ENCODE measurements at places on chromosomes 12 and 14. TPM values are rescaled to one million over a fixed set of nuclear protein-coding genes. Genes with fewer than 3 reads are reported as not detected.
A peak's percentile ranks its signal among the peaks of the same experiment; 100 is the strongest.

Gene STAC3
- 5.0 TPM for total RNA-seq

Gene IFNG-AS1
- 0.25 TPM for total RNA-seq

Gene CD163L1
- total RNA-seq = 24.6 TPM

Gene DLK1
- total RNA-seq = 59.4 TPM

Gene BORCS5
- total RNA-seq = 22.8 TPM

Gene FAIM2
- total RNA-seq = 14.6 TPM

GRCh38 chr12:65133879-65134278, 12.8 kb upstream of the WIF1 start:
- H3K36me3 ChIP-seq = no peaks in the 10 kb centered on the region
- H3K4me1 ChIP-seq = no peaks in the 10 kb centered on the region

- H3K27ac ChIP-seq = no peak overlapping the region
- H3K27me3 ChIP-seq = no peaks in the 10 kb centered on the region
- H3K36me3 ChIP-seq = no peaks in the 10 kb centered on the region
- DNase-seq = no peak
- H3K4me1 ChIP-seq = no peaks in the 10 kb centered on the region
Observed at GRCh38 chr12:66119870-66120241, 10.7 kb downstream of the LLPH start.

DNA sequence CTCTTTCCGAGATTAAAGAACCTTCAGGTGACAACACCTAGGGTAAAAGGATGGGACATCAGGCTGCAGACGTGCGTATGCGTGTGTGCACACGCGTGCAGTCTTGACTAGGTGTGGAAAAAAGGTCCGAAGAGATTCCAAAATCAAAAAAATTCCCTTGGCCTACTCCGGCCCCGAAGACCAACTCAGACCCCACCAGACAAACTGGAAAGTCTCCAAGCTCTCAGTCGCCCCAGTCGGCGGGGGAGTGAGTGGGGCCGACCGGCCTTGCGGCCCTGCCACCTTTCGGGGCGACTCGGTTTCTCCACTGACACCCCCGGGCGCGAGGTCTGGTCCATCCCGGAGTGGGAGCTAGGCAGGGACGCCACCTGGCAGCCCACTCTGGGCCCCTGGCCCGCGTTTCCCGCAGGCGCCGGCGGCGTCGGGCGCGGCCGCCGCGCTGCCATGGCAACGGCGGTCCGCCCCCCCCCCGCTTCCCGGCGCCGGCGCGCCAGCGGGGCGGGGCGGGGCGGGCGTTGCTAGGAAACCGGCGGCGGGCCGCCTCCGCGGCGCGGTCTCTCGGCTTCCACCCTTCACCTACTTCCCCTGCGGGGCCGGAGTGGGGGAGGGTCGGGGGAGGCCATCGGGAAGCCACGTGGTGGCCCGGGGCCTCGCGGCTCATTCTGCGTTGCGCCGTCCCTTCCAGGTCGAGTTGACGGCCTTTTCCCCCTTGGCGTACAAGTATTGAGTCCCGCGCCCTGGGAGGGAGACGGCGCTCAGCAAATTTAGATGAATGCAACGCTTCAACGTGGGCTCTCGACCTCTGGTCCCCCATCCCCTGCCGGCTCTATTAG, 253.1 kb downstream of the EFCAB11 start:
- no peaks in the 10 kb centered on the region for H3K27me3 ChIP-seq
- H3K4me1 ChIP-seq = peaks cover 6% of the 10 kb centered on the region
- DNase-seq = peak; percentile 80
- H3K4me3 ChIP-seq = peak overlapping the region; percentile 75
- peak overlapping the region; percentile 46 for H3K27ac ChIP-seq

DNA sequence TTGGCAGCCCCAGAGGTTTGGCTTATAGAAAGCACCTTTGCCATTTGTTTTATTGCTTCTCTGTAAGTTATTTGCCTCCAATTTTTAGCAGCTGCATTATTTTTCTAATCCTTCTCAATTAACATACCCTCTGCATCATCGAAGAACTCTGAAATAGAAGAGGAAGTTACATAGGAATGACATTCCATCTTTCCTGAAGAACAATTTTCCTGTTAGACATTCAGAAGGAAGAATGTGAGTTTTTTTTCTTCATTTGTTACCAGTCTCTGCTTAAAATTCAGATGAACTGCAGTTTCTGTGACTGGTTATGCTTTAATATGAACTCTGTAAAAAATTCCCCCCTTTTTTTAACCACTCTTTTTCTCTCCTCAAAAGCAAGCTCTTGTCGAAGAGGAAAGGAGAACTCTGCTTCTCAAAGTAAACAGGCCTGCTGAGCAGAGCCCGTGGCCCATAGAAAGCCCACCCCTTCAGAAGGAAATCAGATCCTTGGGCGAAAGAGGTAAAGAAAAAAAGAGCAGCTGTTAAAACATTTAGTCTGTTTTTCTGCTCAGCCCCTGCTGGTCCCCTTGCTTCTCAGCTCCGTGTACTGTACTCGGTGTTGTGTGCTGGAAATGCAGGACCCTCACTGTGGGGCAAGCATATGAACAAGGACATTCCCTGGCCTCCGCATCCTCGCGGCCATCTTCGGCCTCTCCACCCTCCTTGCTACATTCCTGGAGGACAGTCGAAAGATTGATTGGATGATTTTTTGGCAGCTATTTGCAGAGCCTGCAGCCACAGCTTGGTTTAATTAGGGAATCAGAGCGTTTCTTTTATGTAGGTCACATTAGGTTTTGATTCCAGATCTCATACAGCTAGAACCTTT, 164.4 kb upstream of the LRIG3 start:
- H3K27ac ChIP-seq = no peak overlapping the region
- DNase-seq = peak; percentile 29
- H3K27me3 ChIP-seq = no peaks in the 10 kb centered on the region
- no peak overlapping the region for H3K4me3 ChIP-seq

DNA sequence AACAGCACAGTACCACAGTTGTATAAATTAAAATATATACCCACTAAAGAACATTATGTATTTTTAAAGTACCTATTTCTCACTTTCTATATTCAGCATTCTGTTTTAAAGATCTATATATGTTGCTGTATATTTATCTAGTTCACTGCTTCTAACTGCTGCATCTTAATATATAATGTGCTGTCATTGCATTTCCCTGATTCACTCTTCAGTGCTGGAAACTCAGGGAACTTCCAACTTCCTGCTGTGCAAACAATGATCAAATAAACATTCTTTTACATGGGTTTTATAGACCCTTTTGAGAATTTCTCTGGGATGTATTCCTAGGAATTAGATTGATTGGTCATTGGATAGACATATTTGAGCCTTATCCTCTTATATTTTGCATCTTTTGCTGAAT, 379.1 kb downstream of the APAF1 start:
- no peak for DNase-seq
- no peaks in the 10 kb centered on the region for H3K36me3 ChIP-seq
- no peaks in the 10 kb centered on the region for H3K27me3 ChIP-seq
- H3K27ac ChIP-seq = no peak overlapping the region
- H3K4me3 ChIP-seq = no peak overlapping the region
- H3K4me1 ChIP-seq = no peaks in the 10 kb centered on the region

DNA sequence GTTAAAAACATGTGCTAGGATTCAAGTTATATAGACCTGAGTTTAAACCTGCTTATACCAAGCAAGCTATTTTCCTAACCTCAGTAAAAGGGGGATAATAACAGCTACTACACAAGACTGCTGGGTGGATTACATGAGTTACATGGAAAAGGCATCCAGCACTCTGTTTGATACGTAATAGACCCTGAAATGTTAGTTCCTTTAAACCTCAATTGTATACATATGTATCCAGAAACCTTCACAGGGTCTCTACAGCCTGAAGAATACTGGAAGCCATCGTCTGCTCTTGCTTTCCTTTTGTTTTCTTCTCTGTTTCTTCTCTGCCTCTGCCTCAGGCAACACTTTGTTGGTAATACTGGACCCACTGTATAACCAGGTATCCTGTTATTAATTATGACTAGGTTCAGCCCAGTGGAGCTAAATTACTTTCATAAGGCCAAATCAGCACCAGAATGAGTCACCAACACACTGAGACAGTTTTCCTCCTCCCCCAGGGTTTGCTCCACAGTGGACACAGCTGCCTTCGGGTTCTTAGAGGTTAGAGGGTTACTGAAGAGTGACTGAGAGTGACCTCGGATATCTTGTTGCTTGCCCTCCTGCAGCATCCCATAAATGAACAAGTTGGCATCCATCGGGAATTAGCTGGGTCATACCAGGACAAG, 127.1 kb downstream of the CAPZA3 start:
- no peaks in the 10 kb centered on the region for H3K36me3 ChIP-seq
- no peak overlapping the region for H3K27ac ChIP-seq
- no peak overlapping the region for H3K4me3 ChIP-seq
- no peaks in the 10 kb centered on the region for H3K27me3 ChIP-seq
- H3K4me1 ChIP-seq = no peaks in the 10 kb centered on the region

GRCh38 chr12:96274331-96274730, 80.2 kb downstream of the ELK3 start:
- H3K4me3 ChIP-seq = no peak overlapping the region
- H3K27me3 ChIP-seq = no peaks in the 10 kb centered on the region
- no peak for DNase-seq
- no peaks in the 10 kb centered on the region for H3K4me1 ChIP-seq
- no peaks in the 10 kb centered on the region for H3K36me3 ChIP-seq

- no peaks in the 10 kb centered on the region for H3K27me3 ChIP-seq
- DNase-seq = no peak
- H3K4me3 ChIP-seq = no peak overlapping the region
- H3K36me3 ChIP-seq = no peaks in the 10 kb centered on the region
- H3K4me1 ChIP-seq = no peaks in the 10 kb centered on the region
- H3K27ac ChIP-seq = no peak overlapping the region
Observed at GRCh38 chr14:104019806-104020205, 65.7 kb upstream of the ASPG start.

DNA sequence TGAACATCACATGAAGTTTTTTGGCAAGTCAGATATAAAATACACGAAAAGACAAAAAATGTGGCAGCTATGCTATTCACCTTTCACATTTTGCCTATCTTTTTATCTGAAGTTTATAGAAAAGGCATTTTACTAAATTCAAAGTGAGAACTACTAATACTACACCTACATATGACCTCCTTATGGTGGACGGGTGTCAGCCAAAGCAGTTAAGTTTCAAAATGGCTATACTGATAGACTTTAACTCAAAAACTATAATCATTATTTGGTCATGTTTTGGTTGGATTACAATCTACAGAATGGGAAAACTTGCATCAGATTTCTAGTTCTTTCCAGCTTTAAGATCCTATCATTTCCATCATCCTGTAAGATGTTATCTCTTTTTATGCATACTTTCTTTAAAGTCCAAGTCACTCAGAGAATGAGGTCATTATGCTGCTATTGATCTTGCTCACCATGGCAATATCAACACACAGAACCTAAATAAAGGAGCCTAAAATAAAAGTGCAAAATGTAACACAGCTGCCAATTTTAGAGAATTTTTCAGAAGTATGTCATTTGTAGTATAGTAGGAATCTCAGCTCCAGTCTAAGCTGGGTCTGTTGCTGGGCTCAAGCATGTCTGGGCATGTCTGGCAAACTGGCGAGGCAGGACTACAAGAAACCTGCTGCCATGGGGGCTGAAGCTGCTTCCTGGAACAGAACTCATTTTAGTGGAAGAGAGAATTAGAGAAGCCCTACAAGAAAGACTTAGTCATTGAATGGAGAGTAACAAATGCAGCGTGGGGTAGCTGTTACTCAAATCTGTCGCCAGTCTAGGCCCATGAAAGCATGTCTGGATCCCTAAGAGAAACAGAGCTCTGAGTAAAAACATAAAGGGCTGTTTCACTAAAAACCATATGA, 7.6 kb upstream of the AEBP2 start:
- no peak overlapping the region for H3K4me3 ChIP-seq
- no peaks in the 10 kb centered on the region for H3K36me3 ChIP-seq
- DNase-seq = no peak
- no peaks in the 10 kb centered on the region for H3K27me3 ChIP-seq
- no peak overlapping the region for H3K27ac ChIP-seq

DNA sequence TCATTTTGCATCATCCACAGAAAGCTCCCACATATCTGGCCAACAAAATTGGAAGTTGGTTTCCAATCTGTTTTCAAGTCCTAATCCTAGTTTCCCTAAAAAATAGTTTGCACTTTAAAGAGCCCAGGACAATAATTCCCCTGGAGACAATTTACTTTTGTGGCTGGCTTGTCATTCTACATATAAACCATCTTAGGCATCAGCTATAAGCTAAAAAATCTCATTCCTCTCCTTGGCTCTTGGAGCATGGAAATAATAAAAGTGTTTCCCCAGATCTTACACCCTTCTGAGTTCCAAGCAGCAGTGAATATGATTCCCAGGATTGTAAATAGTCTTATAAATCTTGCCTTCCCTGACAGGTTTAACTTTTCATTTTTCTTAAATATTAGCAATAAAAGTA, 89.1 kb upstream of the NUDT4 start:
- DNase-seq = no peak
- H3K27me3 ChIP-seq = no peaks in the 10 kb centered on the region
- no peaks in the 10 kb centered on the region for H3K4me1 ChIP-seq
- no peaks in the 10 kb centered on the region for H3K36me3 ChIP-seq
- H3K4me3 ChIP-seq = no peak overlapping the region

DNA sequence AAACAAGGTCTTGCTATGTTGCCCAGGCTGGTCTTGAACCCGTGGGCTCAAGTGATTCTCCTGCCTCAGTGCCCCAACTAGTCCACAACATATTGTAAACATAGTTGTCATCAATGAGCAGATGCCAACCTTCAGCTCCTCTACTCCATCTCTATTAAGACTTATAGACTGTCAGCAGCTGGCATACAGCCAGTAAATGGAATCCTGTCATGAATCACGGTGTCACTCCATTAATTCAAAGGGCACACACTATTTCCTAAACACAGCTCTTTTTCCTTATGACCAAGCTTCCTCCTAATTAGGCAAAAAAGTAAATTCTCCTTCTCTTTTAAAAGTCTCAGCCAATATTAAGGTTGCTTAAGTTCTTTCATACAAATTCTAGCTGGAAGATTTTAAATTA, 111.2 kb downstream of the ITPR2 start:
- no peaks in the 10 kb centered on the region for H3K27me3 ChIP-seq
- DNase-seq = no peak
- no peak overlapping the region for H3K27ac ChIP-seq

GRCh38 chr12:131783915-131784541, 44.2 kb upstream of the MMP17 start:
- H3K27me3 ChIP-seq = no peaks in the 10 kb centered on the region
- no peaks in the 10 kb centered on the region for H3K36me3 ChIP-seq
- H3K4me1 ChIP-seq = peaks cover under 1% of the 10 kb centered on the region
- DNase-seq = no peak
- no peak overlapping the region for H3K27ac ChIP-seq

- no peak for DNase-seq
- no peaks in the 10 kb centered on the region for H3K36me3 ChIP-seq
- H3K27ac ChIP-seq = no peak overlapping the region
- no peak overlapping the region for H3K4me3 ChIP-seq
- no peaks in the 10 kb centered on the region for H3K4me1 ChIP-seq
Observed at GRCh38 chr12:56541631-56542030, 20.0 kb downstream of the RBMS2 start.

GRCh38 chr12:57196439-57196838, 20.2 kb upstream of the NXPH4 start:
- H3K36me3 ChIP-seq = peaks cover 8% of the 10 kb centered on the region
- no peaks in the 10 kb centered on the region for H3K4me1 ChIP-seq
- no peak overlapping the region for H3K27ac ChIP-seq
- no peaks in the 10 kb centered on the region for H3K27me3 ChIP-seq

- no peak for DNase-seq
- no peaks in the 10 kb centered on the region for H3K27me3 ChIP-seq
- no peak overlapping the region for H3K27ac ChIP-seq
- H3K36me3 ChIP-seq = no peaks in the 10 kb centered on the region
- no peaks in the 10 kb centered on the region for H3K4me1 ChIP-seq
- H3K4me3 ChIP-seq = no peak overlapping the region
Observed at GRCh38 chr14:34920339-34920738, 45.2 kb upstream of the BAZ1A start.
